CD4-positive, alpha-beta T cell treated with Interleukin-12 subunit alpha and Interleukin-12 subunit beta, for 1 hour (primary cell): ENCODE measurements at places on chromosomes 11 and 22.

DNA sequence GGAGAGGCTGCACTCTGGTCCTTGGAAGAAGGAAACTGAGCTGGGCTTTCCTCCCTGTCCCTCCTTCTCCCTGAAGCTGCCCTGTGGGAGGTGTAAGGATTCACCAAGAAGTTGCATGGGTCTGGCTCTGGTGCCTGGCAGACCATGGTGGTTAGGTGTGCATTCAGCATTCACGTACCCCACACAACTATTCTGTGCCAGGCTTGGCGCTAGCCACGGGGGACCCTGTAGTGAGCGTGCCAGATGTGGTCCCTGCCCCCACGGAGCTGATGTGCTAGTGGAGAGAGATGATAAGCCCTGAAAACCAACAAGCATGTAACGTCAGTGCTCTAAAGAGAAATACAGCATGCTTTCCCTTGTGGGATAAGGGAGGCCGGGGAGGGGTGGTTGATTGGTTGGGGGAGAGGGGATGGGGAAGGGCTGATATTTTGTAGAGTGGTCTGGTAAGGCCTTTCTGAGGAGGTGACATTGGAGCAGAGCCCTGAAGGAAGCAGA is 48.9 kb downstream of the CD82 start:
- no peak for DNase-seq

DNA sequence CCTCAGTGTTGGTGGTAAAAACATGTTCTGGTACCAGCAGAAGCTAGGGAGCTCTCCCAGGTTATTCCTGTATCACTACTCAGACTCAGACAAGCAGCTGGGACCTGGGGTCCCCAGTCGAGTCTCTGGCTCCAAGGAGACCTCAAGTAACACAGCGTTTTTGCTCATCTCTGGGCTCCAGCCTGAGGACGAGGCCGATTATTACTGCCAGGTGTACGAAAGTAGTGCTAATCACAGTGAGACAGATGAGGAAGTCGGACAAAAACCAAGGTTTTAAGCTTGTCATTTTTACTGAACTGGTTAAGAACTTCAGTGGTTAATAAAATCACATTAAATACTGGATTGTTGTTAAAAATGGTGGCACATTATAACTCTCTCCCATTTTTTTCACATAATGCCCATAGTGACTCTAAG is 42.6 kb upstream of the VPREB1 start:
- no peak for DNase-seq

DNA sequence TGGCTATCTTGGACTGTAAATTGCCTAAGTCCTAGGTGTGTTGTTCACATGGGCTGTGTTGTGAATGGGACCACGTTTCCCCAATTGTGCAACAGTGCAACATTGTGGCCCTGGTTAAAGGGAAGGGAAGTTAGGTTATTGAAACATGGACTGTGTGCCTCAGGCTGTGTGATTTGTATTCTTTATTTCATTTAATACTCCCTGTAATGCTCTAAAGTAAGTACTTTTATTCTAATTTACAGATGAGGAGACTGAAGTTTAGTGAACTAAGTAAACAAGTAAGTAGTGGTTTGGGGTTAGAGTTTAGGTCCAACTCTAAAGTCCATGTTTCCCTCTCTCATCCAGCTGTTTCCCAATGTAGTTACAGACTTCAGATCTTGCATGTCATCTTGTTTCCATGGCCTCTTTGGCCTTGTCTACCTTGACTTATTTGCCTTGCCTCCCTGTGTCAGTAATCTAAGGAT is 77.7 kb downstream of the STIM1 start:
- no peak for DNase-seq

GRCh38 chr11:45563810-45564209 is 101.6 kb downstream of the CHST1 start:
- DNase-seq, result no peak

DNA sequence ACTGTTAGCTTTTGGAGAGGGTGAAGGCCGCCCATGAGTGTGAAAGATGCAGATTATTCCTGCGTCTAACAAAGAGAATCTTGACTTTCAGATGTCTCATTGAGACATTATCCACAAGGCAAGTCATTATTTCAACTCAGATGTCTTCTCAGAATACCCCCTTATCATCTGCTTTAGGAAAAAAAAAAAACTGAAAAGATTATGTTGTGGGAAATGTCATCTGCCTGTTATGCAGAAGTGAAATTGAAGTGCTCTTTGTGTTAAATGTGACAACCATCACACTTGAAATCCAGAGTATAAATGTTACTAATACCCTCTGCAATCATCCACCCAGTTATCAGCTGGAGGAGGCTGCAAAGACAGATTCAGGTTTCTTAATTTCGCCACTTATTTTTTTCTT is 239.6 kb downstream of the LARGE1 start:
- no peak for DNase-seq

DNA sequence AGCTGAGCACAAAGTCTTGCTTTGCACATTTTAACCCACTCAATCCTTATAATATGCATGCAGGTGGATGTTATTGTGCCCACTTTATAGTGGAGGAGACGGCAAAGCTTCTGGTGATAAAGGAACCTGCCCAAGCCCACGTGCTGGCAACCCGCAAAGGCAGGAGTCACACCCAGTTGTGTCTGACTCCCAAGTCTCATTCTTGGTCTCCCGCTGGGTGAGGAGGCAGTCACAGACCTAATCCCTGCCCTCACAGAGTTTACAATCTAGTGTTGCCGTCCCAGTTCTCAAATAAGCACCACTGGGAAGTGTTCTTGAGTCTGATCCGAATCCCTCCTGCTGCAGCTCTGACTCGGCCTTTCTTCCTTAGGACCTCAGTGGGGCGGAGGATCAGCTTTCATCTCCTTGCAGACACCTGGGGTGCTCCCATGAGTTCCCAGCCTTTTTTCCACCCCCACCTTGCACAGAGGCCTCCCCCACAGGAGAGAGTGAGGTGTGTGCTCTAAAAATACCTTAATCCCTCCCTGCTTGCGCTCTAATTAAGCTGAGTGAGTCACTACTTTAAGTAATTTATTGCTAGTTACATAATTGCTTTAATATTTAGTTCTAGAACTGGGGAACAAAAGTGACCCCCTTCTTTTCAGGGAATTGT is 15.1 kb downstream of the PDE2A start:
- DNase-seq, result no peak

DNA sequence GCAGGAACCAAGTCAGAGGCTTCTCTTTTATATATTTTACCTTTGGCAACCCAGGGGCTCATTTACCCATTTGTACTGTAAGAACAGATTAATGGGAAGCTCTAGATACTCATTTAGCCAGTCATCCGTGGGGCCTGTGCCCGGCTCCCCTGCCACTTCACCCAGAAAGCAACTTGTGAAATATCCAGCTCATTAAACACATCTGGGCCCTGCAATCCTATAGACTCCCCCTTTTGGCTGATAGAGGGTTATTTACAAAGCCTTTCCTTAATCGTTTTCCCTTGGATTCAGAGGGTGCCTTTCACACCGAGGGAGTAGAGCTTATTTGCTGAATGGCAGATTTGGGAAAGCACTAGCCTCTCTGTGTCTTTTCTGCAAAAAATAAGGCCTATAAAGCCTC is 118.7 kb upstream of the SORL1-AS1 start:
- DNase-seq, result no peak

GRCh38 chr11:9990221-9990973 is 303.6 kb downstream of the SBF2 start:
- no peak for DNase-seq

- DNase-seq, result no peak
Measured at GRCh38 chr11:110479108-110480101, 49.7 kb downstream of the FDX1 start.

GRCh38 chr11:95585752-95586077 is 203.9 kb downstream of the FAM76B start:
- no peak for DNase-seq

DNA sequence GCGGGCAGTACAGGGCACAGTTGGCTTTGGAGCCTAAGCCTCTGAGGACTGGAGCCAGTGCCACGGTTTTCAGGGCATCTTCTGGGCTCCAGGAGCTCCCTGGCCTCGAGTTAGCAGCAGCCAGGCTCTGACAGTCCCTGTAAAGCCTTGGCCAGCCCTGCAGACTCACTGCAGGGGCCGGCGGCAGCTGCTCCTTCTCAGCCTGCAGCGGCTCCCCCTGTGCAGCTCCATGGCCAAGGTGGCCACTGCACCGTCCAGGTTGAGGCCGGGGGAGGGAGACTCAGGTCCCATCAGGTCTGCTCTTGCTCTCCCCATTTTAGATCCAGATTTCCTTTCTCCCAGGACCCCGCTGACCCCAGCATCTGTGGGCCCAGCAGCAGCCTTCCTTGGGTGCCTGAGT is 1461.1 kb downstream of the BRD1 start:
- DNase-seq, result no peak

DNA sequence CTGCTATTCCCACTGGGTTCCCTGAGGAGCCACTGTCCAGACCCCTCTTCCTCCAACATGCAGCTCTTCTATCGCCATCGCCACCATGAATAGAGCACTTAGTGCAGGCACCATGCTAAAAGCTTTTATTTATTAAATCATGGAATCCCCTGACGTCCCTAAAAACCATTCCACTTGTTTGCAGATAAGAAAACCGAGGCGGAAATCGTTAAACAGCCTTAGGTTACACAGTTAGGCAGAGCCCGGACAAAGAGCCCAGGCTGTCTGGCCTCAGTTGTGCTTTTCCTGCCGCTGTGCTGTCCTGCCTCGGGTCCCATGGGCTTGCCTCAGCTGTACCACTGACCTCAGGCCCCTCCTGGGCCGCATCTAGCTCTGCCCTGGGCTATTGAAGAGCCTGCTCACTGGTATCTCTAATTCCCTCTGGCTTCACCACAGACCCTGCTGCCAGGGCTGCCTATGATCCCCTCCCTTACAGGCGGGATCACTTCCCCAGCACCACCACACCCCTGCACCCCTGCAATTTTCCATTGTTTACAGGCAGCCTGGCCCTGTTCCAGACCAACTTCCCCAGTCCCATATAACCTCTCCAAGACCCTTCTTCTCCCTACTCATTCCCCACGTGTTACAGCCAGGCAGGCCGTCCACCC is 13.0 kb upstream of the TUB start:
- DNase-seq, result no peak

DNA sequence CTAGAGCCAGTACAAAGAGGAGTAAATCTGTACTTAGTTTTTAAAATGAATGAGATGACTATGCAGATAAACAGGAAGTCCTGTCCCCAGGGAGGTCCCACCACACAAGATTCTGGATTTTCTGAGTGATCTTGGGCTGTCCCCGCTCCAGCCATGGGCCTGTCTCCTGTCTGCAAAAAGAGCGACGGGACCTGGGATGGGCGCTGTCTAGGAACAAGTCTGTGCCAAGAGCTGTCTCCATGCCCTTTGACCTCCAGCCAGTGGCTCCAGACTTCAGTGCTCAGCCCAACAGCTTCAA is 6.0 kb downstream of the CSNK1E start:
- DNase-seq, result no peak

DNA sequence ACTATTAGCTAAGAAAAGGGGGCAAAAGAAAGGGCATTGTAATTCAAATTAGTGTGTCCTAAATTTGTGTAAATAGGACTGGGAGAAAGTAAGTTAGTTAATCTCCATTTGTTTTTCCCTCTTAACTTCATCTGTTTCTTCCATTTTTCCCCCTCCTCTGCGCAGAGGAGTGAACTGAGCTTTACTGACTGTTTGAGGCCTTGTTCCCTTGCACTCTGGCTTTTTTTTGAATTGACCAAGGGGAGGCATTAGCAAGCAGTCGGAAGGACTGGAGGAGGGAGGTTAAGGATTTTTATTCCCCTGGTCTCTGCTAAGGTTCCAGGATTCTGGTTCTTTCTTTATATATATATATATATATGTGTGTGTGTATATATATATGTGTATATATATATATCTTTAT is 15.2 kb upstream of the FANCF start:
- DNase-seq, result no peak

- no peak for DNase-seq
Measured at GRCh38 chr11:71120471-71120896, 131.9 kb downstream of the SHANK2 start.

- no peak for DNase-seq
Measured at GRCh38 chr22:37167981-37168647, 18.4 kb upstream of the IL2RB start.

DNA sequence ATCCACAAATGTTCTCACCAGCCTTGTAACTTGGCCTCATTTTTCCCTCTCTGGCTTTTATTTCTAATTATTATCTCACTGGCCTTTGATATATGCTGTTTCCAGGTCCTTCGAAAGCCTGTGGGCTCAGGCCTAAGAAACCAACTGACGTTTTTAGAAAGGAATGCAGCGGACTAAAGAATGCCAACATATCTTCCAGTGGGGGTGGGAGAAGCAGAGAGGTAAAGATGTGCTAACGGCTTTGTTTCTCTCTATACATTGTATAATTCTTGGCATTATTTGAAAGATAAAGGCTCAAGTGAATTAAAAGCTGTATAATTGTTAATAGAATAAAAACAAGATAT is 28.2 kb downstream of the OR6Q1 start:
- no peak for DNase-seq

DNA sequence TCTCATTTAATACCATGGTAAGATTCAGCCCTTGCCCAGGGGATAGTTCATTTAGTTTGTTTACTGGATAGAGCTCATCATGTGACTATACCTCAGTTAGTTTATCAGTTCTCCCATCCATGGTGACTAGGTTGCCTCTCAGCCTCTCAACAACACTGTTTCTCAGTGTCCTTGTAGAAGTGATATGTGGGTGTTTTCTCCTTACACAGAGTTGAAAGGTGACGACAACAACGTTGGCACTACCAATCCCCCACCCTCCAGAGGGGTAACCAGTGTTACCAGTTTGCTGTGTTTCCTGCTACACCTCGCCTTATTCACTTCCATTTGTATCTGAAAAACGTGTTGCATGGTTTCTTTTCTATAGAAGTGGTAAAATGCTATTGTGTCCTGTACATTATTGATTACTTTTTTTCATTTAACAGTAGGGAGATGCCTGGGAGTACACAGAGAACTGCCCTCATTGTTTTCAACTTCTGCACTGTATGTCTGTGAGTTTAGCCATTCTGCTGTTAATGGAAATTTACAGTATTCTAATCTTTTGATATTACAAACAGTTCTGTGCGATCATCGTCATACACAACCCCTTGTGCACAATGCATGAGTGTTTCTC is 11.6 kb downstream of the NEAT1 start:
- DNase-seq, result peak; percentile 24

DNA sequence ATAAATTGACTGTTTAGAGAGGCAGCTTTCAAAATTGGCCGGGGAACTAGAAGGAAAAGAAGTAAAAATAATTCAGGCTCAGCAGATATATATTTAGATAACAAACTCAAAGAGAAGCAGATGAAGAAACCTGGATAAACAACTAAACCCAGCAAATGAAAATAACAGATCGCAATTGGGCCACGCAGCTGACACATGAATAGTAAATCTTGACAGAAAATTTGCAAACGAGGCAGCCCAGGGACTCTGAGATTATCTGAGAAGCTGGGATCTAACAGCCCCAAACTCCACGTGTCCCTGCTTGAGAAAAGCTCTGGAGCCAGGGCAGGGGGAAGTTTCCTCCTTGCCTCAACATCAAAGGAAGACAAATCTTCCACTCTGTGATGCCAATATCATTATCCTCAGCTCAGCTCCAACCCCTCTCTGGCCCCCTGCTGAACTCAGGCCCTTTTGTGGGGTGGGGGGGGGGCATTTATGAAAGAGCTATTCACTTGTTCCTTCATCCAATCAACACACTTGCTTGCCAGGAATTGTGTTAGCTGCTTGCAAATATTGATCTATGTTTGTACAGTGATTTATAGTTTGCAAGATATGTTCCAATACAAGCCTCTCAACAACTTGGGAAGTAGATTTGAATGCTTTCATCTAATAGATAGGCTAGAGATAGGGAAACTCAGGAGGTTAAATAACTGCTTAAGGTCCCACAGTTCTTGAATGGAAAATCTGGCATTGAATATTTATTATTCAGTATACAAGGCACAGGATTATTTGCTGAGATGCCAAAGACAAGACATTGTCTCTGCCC is 72.5 kb upstream of the C11orf87 start:
- no peak for DNase-seq

- DNase-seq, result no peak
Measured at GRCh38 chr22:26168939-26169314, 335 bp upstream of the SEZ6L start.
